Suppressor macrophage treated with lipopolysaccharide for 4 hours (primary cell): ENCODE measurements at places on chromosomes 7 and 10.

GRCh38 chr10:30349967-30350735 is 1.1 kb upstream of the MTPAP start:
- DNase-seq = no peak

GRCh38 chr10:492836-493235 is 196.6 kb downstream of the DIP2C start:
- DNase-seq = no peak

GRCh38 chr10:1253523-1254353 is 197.6 kb downstream of the WDR37 start:
- no peak for DNase-seq

GRCh38 chr7:150314639-150315239 is 8.4 kb upstream of the LRRC61 start:
- no peak for DNase-seq
